ENCODE measurements at places on chromosomes 3 and 15.

- no peak for DNase-seq
These were observed 79.7 kb upstream of the PRR20G start for GRCh38 chr3:127367593-127367992.

GRCh38 chr15:31278544-31279220 is 48.0 kb upstream of the KLF13 start:
- DNase-seq = no peak

DNA sequence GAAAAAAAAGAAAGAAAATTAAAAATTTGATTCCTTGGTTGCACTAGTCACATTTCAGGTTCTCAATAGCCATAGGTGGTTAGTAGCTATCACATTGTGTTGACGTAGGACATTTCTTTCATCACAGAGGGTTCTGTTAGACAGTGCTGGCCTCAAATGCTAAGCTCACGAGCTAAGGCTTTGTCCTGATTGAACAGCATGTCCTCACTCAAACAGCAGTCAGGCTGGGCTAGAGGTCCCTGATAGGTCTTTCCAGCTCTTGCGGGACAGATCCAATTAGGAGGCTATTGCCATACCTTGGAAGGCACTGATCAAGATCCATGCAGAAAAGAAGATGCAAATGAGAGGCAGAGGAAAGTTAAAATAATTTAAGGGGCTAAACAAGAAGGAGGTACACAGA is 85.9 kb upstream of the HACD2 start:
- DNase-seq = no peak

GRCh38 chr3:69309814-69310213 is 76.1 kb downstream of the FRMD4B start:
- no peak for DNase-seq

DNA sequence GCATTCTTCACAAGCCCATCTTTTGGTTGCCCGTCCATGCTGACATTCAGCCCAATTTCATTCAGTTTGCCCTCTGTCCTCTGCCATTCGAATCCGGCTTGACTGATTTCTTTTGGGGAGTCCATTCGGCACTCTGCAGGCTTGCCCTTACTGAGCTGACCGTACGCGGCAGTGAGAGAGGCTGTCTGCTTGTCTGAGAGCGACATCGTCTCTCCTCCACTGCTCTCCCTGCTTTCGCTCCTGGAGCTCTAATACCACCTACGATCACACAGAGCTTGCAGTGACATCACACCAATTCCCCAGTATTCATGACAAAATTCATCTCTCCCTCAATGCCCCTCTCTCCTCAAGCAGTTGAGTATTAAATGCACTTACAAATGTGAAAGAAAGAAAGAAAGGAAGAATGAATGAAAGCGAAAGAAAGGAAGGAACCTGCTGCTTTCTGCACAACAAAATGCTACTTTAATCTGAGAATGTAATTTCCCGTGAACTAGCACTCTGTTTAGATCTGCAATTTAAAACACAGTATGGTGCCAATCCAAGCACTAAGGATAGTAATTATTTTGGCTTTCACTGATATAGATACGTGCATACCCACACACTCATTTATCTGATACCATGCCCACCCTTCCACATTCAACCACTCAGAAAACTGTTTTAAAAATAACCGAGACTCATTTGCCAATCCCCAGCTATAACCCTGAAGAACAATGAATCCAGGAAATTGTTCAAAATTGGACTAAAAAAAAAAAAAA is 89.5 kb downstream of the DHX30 start:
- DNase-seq = no peak

- no peak for DNase-seq
These were observed 98.5 kb downstream of the CACNA1D start for GRCh38 chr3:53592862-53593261.

DNA sequence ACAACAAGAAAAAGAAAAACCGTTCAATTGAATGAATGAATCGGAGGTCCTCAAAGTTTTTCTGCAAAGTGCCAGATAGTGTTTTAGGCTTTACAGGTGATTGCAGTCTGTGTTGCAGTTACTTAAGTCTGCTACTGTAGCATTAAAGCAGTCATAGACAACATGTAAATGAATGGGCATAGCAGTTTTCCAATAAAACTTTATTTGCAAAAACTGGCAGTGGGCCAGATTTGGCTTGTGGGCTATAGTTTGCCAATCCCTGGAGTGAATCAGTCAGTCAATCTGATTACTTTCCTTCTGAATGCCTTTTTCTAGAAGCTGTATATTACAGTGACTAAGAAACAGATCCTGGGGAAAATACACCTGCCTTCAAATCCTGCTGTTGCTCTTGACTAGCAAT is 242.6 kb downstream of the LRTM1 start:
- no peak for DNase-seq

DNA sequence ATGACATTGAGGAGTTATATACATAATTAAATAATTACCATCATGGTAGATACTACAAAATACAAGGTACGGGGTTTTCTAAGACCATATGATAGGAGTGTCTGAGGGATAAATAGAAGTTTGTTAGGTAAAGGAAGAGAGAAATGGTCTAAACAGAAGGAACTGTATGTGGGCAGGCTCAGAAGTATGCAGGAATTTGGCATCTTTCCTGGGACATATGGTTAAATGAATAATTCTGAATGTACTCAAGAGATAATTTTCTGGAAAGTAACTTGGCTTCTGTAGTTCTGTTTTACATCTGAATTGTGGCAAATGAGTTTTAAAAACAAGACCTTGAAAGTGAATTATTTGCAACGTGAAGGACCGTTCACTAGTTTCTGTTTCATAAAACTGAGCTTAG is 17.5 kb downstream of the LMCD1 start:
- peak; percentile 67 for DNase-seq

GRCh38 chr15:85555875-85556617 is 175.6 kb downstream of the AKAP13 start:
- no peak for DNase-seq

- no peak for DNase-seq
These were observed 16.9 kb upstream of the GUCA1C start for GRCh38 chr3:108970561-108970960.

GRCh38 chr3:111260878-111261277 is 189.3 kb downstream of the NECTIN3 start:
- no peak for DNase-seq

- DNase-seq = no peak
These were observed 47.1 kb downstream of the NPTN start for GRCh38 chr15:73585871-73586654.

- no peak for DNase-seq
These were observed 55.5 kb upstream of the SNTN start for GRCh38 chr3:63597019-63597418.

GRCh38 chr15:49036650-49037545 is 9.3 kb downstream of the SECISBP2L start:
- no peak for DNase-seq

- DNase-seq = peak; percentile 11
These were observed 449.9 kb upstream of the NAALADL2 start for GRCh38 chr3:174409086-174409743.

GRCh38 chr3:139653582-139653981 is 24.2 kb downstream of the NMNAT3 start:
- no peak for DNase-seq

GRCh38 chr15:98648654-98649471 is 524 bp downstream of the IGF1R start:
- DNase-seq = no peak

GRCh38 chr3:152452318-152452717 is 183.6 kb downstream of the MBNL1 start:
- DNase-seq = no peak

DNA sequence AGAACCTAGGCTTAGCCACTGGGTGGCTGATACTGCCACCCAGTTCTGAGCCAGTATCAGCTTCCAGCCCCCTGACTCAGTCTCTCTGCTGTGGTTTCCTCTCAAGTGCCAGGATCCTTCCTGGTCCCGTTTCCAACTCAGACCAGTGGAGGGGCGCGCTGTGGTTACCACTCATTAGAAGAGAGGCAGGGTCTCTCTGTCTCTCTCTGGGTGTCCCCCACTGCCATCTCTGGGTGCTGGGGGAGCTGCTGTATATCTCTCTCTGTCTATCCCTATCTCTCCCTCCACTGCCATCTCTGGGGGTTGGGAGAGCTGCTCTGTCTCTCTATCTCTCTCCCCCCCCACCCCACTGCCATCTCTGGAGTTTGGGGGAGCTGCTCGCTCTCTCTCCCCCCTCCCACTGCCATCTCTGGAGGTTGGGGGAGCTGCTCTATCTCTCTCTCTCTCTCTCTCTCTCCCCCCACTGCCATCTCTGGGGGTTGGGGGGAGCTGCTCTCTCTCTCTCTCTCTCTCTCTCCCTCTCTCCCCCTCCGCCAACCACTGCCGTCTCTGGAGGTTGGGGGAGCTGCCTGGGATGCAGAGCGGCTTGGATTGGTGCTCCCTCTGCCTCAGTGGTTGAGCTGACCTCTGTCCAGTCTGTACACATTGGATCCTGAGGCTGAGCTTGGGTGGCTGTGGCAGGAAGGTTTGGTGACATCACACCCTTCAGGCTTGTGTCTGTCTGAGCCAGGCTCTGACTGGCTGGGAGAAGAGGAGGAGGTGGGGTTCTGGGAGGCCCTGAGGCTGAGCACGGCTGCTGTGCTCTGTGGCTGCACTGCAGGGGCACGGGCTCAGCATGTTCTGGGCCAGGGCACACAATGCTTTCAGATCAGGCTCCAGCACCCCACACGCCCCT is 98.9 kb downstream of the APBA2 start:
- DNase-seq = no peak

- no peak for DNase-seq
These were observed 32.8 kb downstream of the BDH1 start for GRCh38 chr3:197522881-197523441.

DNA sequence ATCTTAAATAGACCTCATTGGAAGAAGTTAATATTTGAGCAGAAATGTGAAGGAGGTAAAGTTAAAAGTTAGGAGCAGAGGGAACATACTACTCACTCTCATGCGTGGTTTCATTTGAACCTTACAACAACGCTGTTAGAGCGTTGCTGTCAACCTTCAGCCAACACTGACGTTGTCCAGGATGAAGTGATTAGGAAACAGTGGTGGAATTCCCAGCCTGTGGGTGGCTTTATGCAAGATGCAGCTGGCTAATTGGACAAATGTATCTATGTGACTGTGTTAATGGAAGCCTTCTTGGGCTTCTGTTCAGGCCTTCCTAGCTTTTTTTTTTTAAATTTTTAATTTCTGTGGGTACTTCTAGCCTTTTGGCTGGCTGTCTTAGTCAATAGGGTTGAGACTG is 40.5 kb downstream of the PTPRG start:
- DNase-seq = no peak

DNA sequence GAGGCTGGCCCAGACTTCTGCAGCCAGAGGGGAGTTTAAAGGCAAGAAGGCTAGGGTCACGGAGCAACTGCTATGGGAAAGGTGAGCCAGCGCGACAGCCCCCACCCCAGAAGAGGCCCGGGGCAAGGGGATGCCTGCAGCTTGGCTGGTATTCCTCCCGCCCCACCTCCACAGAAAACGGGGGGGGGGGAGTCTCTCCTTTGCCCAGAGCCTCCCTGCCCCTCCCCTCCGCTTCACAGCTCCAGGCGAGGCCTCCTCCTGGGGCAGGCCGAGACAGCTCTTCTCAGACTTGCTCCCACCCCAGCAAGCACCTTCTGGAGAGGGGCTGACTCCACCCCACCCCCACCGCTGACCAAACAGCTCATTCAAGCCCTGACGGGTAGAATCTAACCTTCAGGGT is 13.4 kb downstream of the ANP32A start:
- no peak for DNase-seq

DNA sequence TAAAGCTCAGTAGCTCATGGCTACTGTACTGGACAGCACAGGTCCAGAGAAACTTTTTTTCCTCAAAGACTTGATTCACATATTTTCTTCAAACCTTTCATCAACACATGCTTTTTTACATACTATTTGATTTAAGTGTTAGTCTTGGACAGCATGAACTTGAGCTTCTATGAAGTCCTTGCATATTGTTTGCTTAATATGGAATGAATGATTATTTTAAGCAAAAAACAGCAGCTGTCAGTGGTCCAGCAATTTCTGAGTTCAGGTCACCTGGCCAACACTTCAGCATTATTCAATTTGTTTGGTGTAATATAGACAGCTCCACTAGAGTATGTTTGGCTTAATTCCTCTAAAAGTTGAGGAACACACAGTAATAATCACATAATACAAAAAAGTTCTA is 141.4 kb downstream of the PEX5L start:
- DNase-seq = no peak

GRCh38 chr15:78353093-78353492 is 12.9 kb downstream of the CRABP1 start:
- DNase-seq = no peak

Measured in foreskin melanocyte (primary cell).